ENCODE measurements at places on chromosomes 7 and 10.

GRCh38 chr7:217781-218180 lies 25.4 kb downstream of the FAM20C start:
- no peak for DNase-seq

DNA sequence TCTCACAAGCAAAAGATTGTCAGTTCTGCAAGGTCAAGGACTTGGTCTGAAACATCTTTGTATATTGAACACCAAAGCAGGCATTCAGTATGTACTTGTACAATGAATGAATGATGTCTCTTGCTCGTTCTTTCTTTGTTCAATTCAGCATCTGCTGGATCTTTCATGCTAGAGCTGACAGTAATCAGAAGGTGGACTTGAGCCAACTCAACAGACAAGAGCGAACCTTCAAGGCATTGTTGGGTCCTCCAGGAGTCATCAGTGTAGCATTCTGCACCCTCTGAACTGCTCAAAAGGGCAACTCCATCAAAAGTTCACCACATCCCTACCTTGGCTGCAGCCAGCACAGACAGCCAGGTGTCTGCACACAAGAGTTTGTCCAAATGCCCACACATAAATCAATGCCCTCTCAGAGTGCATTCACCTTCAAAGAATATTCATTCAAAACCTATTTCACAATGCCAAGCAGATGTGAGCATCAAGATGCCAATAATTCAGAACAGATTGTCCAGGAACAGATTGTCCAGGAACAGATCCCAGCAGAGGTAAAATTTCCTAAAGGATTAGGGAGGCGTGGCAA lies 386.7 kb downstream of the CALN1 start:
- peak; percentile 47 for DNase-seq

DNA sequence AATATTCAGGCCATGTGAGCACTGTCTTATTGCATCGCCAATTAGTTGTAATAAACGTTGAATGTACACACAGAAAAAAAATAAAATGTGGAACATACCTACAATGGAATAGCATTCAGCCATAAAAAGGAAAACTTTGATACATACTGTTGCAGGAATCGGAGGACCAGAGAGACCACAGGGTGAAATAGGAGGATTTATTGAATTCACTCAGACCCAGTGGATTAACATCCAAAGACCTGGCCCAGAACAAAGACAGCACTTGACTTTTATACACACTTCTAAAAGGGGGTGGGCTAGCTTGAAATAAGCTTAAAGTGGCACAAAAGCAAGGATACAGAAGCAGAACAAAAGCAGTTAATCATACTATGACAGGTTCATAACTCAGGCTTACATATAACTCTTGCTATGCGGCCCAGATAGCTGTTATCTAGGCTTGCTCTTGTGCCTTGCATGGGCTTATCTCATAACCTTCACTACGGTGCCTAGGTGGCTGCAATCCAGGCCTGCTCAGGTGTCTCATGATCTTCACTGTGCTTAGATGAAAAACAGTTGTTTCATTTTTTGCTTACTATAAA lies 292.2 kb upstream of the TAC1 start:
- DNase-seq, result no peak

DNA sequence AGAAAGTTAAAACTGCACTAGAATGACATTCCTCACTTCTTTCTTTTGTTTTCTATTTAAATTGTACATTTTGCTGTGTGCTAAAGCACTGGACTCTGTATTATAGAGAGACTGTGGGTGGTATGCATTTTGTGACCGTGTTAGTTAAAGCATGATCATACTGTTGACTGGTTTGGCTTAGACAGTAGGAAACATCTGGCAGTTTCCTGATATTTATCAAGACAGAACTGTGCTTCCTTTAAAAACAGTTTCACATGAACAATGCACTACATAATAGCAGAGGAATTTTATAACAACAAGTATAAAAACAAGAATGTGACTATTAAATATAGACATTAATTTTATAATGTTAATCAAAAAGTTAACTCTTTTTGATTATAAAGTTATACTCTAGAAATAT lies 23.1 kb downstream of the GNG11 start:
- no peak for DNase-seq

DNA sequence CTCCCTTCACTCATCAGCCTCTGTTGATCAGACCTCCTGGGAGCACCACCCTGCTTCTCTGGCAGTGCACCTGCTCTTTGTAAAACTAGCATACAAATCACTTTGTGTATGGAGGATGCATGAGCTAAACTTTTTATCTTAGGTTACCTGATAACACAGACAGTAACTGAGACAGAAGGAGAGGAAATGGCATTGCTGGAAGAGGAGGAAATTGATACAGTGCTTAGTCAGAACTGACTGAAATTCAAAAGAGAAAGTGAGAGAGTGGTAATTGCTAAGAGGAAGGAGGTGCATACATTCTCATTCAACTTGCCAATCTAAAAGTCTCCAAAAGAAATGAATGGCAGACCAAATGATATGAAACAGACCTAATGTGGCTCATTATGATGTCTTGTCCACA lies 1120.7 kb downstream of the GATA3 start:
- DNase-seq, result no peak

Measured in cerebellum (tissue), 4 donors.